Hippocampal formation (tissue), 2 donors: ENCODE measurements at places on chromosomes 7 and 10.
A peak's percentile ranks its signal among the peaks of the same experiment; 100 is the strongest.

DNA sequence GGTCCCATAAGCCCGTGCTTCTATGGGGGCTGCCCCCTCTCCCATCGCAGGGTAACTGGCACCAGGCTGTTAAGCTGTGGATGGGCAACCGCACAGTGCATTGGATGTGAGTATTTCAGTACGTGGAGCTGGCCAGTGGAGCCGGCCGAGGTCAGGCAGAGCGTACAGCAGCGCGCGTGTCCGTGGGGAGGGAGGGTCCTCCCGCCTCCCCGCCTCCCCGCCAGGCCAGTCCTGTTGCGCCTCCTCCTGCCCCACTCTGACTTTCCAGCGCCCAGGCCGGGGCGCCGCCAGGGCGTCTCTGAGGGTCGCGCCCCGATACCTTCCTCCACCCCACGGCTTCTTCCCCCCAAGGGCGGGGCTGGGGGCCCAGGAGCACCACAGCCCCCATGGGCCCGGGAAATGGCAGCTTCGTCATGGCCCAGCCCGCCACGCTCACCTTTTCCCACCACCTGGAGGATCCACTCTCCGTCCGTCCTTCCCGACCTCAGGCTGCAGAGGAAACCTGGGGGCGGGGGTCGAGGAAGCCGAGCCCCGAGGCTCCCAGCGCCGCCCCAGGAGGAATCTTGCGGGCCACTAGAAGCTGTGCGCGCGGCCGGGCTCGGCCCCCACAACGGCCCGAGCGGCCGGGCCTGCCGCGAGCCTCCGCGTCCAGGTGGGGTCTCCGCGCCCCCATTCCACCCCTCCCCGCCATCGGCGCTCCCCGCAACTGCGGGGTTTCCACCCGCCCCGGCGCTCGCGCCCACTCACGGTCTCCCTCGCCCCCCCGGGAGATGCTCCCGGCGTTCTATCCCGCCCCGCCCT lies 831 bp upstream of the PFKP start:
- no peak for DNase-seq

- no peak for DNase-seq
These were observed 129.4 kb downstream of the AKR1D1 start for GRCh38 chr7:138205614-138206150.

DNA sequence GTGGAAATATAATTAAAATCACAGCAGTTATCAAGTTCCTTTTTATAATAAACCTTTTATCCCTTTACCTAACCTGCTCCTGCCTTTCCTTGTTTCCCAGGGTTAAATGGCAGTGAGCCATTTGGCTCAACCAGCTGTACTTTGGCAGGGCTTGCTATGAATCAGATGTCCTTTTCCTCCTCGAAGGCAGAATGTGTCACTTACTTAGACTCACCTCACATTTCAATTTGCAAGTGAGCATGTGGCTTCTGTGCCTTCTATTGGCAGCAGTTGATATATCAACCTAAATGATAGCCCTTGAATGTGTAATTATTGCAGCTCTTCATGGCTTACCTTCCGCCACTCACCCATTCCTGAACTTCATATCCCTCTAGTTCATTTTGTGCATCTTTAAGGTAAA lies 301.7 kb downstream of the CSTF2T start:
- DNase-seq: no peak

- no peak for DNase-seq
These were observed 208.4 kb downstream of the POU6F2 start for GRCh38 chr7:39186131-39186530.

- no peak for DNase-seq
These were observed 57.1 kb upstream of the RHOBTB1 start for GRCh38 chr10:61000769-61001730.

DNA sequence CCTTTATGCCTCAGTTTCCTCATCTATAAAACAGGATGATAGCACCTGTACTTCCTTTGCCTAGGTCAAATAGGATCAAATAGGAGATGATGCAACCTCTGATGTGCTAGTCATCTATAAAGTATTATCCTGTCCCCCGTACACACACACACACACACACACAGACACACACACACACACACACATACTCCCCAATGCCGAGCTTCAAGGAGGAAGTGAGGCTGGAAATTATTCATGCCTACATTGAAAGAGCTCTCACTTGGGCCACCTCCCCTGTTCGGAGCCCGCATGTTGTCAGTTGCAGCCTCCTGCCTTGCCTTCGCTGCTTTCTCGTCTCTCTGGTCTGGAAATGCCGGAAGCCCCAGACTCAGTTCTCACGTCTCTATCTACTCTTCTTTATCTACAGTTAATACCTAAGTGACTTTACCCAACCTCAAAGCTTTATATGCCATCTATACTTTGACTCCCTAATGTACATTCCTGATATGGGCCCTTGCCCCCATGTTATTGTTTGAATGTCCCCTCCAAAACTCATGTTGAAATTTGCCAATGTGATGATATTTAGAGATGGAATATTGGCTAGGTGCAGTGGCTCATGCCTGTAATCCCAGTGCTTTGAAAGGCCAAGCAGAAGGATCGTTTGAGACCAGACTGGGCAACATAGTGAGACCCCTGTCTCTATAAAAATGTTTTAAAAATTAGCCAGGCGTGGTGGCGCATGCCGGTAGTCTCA lies 6.9 kb upstream of the UBE2H start:
- DNase-seq: no peak

GRCh38 chr10:11088709-11089108 lies 71.0 kb downstream of the CELF2 start:
- no peak for DNase-seq

- no peak for DNase-seq
These were observed 130.0 kb upstream of the LRRTM3 start for GRCh38 chr10:66795866-66796265.

DNA sequence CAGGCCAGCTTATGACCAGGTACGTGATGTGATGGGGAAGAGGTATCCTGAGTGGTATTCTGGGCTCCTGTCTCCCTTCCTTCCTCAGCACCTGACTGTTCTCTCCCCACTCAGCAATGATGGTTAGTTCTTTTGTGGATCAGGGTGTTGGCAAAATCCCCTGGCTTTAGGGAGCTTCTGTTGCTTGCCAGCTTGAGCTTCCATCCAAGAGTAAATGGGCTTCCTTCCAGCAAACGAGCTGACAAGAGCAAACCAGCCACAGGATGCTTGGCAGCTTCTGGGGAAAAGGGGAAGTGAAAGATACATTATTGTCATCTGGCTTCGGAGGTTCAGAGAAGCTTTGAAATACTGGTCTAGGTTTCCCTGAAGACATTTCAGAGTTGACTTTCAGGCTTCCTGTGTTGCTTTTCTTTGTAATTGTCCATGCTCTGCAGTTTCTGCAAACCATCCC lies 5.2 kb downstream of the DUSP5 start:
- DNase-seq: peak; percentile 47

DNA sequence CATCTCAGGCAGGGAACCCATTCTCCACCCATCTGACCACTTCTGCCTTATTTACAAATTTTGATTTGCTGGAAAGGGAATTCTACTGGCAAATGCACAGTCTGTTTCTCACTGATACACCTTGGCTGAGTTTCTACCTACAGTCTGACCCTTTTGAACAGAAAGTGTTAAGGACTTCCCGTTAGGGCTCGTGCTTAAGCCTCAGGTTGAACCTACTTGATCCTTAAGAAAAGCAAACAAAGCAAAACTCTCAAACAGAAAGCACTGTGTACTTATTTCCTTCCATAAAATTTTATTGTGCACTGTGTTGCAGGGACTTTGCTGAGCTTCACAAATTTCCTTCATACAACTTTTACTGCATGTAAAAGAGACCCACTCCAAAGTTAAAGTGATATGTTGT lies 367.8 kb downstream of the NRG3 start:
- DNase-seq: no peak

DNA sequence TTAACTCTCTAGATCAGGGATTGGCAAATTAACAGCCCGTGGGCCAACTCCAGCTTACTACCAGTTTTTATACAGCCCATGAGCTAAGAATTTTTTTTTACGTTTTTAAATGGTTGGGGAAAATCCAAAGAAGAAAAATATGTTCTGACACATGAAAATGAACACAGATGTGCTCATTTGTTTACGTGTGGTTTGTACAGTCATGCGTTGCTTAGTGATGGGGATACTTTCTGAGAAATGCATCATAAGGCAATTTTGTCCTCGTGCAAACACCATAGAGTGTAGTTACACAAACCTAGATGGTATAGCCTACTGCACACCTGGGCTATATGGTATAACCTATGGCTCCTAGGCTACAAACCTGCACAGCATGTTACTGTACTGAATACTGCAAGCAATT lies 8.3 kb upstream of the SMKR1 start:
- no peak for DNase-seq

- no peak for DNase-seq
These were observed 391.1 kb downstream of the PARD3 start for GRCh38 chr10:34423673-34424625.

GRCh38 chr10:120490288-120490687 lies 33.3 kb downstream of the PLPP4 start:
- DNase-seq: no peak

GRCh38 chr10:99172128-99172738 lies 63.4 kb downstream of the HPSE2 start:
- peak; percentile 2 for DNase-seq

GRCh38 chr7:31457551-31457950 lies 56.3 kb upstream of the ITPRID1 start:
- DNase-seq: no peak

DNA sequence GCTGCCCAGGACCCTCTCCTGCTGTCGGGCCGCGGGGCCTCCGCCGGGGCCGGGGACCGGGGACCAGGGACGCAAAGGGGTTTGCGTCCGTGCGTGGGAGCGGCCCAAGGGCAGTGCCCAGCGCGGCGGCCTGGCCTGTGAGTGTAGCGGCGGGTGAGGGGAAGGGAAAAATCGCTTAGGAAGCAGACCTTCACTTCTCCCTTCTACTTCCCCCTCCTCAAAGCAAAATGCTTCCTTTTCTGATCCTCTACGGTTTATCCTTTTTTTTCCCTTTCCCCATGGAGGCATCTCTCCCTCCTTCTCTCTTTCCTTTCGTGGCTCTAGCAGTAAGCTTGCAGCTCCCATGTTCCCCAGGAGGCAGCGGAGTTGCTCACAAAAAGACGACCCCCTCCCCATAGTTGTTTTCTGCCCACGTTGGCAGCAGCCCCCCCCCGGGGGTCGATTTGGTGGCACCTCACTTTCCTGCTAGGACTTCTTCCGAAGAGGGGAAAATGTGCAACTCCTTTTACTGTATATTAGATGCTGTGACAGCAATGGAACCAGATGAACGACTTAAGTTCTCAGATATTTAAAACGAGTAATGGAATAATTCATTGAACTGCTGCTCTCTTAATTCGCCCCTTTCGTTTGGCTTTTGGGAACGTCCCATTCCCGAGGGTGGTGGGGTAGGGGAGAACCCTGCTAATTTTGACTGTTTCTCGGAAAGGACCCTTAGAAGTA lies 724 bp downstream of the CAPZA2 start:
- DNase-seq: peak; percentile 48

DNA sequence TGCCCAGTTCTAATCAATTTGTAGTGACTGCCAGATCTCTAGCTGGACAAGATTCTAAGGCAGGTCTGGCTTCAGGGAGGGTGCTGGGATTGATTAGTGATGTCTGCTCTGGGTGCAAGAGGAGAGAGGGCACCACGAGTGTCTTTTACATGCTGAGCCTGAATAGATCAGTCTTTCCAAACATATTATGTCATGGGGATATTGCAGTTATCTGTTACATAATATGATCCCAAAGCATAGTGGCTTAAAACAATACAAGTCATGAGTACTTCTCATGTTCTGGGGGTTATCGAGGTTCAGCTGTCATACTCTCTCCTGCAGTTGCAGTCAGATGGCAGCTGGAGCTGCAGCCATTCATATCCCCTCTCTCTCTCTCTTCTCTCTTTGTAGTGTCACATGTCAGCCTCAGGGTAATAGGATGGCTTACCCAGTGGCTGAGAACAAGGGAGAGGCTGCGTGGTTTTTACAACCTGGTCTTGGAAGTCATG lies 26.0 kb downstream of the SLC29A3 start:
- DNase-seq: no peak

DNA sequence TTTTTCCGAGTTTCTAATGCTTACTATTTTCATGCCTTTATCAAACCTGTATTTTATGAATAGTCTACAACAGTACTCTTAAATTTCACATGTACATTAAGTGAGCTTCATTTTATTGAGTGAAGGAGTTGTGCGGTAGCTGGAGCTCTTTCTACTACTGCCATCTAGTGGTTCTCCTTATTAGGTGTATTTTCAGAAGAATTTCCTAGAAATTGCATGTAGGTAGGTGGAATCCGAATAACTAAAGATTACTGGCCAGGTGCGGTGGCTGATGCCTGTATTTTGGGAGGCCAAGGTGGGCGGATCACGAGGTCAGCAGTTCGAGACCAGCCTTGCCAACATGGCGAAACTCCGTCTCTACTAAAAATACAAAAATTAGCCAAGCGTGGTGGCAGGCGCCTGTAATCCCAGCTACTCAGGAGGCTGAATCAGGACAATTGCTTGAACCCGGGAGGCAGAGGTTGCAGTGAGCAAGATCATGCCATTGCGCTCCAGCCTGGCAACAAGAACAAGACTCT lies 38.3 kb downstream of the LRRC72 start:
- no peak for DNase-seq

GRCh38 chr10:127257395-127257794 lies 61.0 kb upstream of the INSYN2A start:
- DNase-seq: no peak

GRCh38 chr10:126422567-126422966 lies 34.3 kb upstream of the ADAM12 start:
- no peak for DNase-seq

DNA sequence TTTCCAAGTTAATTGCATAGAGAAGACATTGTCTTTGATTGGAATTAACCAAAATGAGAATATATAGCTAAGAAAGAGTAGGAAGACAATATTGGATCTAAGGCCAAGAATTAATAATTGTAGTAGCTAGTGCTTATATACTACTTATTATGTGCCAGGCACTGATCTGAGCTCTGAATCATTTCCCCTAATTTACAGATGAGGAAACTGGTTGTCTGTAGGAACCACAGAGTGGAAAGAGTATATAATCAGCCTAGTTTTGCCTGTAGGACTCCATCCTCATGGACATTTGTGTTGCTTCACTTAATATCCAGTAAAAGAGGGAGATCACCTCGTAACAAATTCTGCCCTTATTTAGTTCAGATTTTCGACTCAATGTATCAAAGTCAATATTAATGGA lies 127.9 kb downstream of the ARID5B start:
- no peak for DNase-seq

GRCh38 chr7:30977896-30978564 lies 14.3 kb downstream of the GHRHR start:
- no peak for DNase-seq

GRCh38 chr7:29564496-29565223 lies 1.0 kb downstream of the PRR15 start:
- no peak for DNase-seq

DNA sequence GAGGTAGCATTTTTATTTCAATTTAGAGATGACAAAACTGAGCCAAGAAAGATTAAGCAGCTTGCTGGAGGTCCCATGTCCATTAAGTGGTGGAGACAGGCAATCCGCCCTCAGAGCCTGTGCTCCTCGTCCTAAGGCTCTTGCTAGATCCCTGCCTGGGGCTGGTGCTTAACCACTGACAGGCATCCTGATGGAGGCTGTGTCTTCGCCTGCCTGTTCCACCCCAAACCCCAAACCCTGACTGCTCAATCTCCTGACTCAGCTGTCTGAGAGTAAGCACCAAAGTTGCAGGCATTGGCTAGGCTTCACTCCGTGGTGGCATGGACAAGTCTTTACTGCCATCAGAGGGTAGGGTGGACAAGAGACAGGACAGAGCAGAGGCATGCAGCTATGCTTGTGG lies 209.4 kb downstream of the POU6F2 start:
- no peak for DNase-seq
